ENCODE measurements at places on chromosomes 1 and 21. TPM values are rescaled to one million over a fixed set of nuclear protein-coding genes. Genes with fewer than 3 reads are reported as not detected.

DNA sequence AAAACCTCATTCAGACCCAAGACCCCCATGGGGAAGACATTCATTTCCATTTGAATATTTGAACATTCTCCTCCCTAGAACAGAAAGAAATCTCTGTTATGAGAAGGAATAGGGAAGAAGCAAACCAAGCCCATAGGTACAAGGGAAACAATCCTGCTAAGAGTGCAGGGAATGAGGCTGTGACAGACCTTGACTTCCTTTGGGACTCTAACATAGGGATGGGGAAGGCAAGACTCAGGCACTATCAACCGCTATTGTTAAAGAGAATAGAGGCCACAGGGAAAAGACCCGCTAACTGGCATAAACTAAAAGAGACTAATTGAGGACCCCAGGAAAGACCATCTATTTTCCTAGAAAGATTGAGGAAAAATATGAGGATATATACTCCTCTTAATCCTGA lies 117.8 kb upstream of the BRINP3 start:
- DNase-seq, result no peak

DNA sequence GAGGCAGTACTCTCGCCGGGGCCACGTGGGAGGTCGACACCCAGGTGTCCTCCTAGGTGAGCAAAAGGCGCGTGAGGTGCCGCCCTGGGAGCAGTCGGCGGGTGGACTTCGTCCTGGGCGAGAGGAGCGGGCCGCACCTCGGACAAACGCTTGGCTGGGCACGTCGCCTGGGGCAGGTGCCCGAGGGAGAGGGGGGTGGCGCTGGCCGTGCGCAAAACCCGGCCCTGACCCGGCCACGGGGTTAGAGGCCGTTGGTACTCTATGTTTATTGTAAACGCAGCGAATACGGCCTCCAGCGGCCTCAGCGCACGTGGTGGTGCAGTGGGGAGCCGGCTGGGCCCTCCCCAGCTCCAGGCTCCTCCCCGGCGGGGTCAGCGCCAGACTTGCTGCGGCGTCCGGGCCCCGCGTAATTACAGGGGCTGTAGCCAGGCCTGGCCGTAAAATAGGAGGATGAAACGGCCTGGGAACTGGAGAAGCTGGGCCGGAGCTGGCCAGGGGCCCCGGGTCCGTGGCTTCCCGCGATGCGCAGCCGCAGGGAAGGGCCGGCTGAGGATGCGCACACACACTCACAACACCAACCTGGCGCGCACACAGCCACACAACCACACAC lies 1.6 kb upstream of the EFNA1 start:
- peak; percentile 49 for DNase-seq

GRCh38 chr1:11324567-11325165 lies 51.7 kb downstream of the UBIAD1 start:
- DNase-seq, result no peak

DNA sequence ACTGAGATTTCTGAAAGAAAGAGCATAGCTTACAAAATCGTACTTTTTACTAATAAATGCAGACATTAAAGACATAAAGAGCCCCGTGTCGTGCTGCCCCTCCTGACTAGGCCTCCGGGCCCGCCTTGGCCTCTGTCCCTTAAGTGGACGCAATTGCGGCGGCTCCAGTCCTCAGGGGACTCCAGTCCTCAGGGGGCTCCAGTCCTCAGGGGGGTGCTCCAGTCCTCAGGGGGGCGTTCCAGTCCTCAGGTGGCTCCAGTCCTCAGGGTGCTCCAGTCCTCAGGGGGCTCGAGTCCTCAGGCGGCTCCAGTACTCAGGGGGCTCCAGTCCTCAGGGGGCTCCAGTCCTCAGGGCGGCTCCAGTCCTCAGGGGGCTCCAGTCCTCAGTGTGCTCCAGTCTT lies 10.6 kb upstream of the OR2M2 start:
- DNase-seq, result no peak

DNA sequence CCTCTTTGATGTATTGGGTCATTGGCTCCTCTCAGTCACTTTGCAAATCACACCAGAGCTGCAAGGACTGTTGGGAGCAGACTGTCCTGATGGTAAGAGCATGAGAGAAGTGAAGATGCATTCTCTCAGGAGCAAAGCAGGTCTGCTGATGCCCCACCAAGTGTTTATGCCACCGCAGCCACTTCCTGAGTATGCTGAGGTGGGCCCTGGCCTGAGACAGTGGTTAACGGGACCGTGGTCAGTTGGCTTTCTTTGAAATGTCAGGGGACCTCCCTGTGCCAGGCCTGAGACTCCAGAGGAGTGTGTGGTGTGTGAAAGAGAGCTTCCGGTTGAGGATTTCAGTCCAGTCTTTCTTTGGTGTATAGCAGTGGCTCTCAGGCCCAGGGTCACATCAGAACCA lies 79.4 kb downstream of the SPATA46 start:
- DNase-seq, result no peak

GRCh38 chr1:224014330-224014649 lies 99.6 kb upstream of the FBXO28 start:
- no peak for DNase-seq

DNA sequence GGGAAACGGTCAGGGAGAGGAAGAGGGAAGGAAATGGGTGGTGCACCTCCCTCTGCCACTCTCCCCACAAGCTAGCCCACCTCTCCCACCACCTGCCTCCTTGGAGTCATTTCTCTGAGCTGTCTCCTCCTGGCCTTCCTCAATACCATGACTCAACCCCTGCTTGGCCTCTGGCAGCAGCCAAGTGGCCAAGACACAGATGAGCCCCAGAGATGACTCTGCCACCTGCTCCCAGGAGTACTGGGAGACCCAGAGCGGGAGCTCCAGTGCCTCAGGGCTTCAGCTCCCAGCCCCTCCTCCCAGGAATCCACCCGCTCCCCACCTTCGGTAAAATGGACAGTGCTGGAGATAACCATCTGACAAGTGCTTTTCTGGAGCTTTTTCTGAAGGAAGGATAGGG lies 2.6 kb downstream of the S100A16 start:
- DNase-seq, result peak; percentile 40

DNA sequence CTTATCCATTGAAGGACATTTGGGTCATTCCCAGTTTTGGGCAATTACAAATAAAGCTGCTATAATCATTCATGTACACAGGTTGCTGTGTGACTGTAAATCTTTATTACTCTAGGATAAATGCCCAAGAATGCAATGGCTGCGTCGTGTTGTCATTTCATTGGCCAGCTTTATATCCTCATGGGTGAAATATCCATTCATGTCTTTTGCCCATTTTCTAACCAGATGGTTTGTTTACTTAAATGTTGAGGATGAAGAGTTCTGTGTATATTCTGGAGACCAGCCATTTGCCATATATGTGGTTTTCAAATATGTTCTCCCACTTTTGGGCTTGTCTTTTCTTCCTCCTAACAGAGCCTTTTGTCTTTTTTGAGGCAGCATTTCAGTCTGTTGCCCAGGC lies 25.3 kb downstream of the TRIM11 start:
- DNase-seq, result no peak

DNA sequence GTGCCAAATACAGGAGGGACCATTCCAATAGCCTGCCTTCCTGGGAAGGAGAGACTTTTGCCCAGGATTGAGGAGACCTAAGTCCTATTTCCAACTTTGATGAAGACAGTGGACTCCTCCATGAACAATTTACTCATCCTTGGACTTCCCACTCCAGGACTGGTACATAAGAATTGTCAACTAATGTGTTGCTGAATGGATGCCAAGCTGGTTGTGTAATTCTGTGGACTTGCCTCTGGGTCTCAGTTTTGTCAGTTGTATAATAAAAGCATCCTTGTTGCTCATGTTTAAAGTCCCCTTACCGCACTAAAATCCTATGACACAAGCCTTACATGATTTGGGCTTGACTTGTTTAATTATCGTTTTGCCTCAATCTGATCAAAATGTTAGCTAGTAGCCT lies 13.2 kb upstream of the ZP4 start:
- no peak for DNase-seq

DNA sequence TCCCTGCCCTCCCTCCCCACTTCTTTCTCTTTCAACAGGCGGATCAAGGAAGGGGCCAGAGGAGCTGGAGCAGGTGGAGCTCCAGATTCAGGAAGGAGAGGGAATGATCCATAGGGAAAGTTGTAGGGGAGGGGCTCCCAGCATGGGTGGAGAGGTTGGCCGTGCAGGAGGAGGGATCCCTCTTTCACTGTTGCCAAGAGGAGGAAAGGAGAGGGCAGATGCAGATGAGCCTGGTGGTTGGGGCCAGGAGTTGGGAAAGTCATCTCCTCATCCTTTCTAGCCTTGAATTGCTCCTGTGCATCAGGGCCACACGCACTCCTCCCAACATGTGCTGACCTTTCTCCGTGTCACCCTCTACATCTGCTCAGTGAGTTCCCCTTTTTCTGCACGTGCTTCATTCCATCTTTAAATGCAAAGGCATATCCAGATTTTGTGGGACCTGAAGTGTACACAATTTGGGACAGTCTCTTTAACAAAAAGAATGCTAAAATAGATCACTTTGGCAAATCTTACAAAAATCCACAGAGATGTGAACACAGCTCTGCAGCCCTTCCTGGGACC lies 32.4 kb downstream of the ZBTB18 start:
- DNase-seq, result no peak

- no peak for DNase-seq
Observed at GRCh38 chr1:15455522-15455921, 1.0 kb upstream of the CELA2A start.

DNA sequence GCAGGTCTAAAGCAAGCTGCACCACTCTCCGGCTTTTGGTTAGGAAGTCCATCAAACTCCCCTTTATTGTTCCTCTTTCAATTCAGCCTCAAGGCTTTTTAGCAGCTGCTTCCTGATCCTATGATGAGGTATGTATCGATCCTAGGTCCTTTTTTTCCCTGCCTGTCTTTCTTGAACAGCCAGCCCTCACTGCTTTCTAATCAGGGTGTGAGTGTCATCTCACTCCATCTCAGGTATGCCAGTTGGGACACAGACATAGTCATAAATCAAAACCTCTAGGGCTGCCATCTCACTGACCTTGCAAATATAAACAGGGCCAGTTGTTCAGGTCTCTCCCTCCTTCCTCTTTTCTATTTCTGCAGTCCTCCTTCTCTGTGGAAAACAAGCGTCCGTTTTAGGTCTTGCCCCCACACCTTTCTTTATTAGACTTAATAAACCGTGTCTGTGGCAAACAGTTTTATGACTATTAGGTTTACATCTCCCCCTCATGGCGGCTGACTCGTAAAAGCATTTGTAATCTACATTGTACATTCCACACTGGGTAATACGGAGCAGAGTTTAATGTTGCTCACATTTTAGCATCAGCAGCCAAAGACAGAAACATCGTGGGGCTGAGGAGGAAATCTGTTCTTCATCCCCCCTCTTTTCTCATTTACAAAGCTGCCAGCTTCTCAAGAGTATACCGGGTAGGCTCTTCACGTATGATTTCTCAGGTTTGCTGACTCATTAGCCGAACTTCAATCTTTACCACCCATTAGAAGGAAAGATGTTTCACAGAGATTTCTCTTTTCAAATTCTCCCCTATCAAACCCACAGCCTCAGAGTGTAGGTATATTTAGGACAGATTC lies 11.6 kb downstream of the STYXL2 start:
- DNase-seq, result no peak

TIAM1 gene
- 19.9 TPM for total RNA-seq

ARHGAP30 gene
- not detected for total RNA-seq

PSRC1 gene
- 129 TPM for total RNA-seq
